ENCODE measurements at places on chromosomes 11 and 22.

DNA sequence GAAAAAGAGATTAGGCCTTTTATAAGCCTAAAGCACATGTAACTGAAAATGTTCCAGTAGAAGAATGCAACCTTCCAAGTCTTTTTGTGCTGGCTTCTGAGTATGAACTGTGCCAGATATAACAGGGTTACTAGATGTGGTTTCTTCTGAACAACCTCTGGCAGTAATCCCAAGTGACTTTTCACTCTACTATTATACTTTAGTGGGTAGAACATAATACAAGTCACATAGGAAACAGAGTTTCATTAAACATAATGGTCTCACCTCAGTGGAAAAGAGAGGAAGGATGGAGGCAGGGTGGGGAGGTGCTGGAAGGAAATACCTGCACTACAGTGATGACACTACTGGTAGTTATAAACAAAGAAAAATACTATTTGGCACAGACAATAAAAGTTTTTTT is 81.3 kb downstream of the PHF21A start:
- no peak for DNase-seq

DNA sequence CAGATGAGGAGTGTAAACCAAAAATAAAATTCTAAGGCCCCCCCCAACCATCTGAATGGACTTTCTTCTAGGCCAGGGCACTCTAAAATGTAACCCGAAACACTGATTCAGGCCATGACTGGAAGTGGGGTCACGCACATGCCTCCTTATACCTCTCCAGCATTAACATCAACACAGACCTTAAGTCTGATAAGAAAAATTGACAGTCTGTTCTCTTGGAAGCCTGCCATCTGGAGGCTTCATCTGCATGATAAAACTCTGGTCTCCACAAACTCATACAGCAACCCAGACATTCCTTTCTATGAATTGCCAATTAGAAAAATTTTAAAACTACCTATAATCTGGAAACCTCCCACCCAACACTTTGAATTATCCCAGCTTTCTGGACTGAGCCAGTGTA is 3.9 kb upstream of the SERGEF start:
- DNase-seq, result no peak

DNA sequence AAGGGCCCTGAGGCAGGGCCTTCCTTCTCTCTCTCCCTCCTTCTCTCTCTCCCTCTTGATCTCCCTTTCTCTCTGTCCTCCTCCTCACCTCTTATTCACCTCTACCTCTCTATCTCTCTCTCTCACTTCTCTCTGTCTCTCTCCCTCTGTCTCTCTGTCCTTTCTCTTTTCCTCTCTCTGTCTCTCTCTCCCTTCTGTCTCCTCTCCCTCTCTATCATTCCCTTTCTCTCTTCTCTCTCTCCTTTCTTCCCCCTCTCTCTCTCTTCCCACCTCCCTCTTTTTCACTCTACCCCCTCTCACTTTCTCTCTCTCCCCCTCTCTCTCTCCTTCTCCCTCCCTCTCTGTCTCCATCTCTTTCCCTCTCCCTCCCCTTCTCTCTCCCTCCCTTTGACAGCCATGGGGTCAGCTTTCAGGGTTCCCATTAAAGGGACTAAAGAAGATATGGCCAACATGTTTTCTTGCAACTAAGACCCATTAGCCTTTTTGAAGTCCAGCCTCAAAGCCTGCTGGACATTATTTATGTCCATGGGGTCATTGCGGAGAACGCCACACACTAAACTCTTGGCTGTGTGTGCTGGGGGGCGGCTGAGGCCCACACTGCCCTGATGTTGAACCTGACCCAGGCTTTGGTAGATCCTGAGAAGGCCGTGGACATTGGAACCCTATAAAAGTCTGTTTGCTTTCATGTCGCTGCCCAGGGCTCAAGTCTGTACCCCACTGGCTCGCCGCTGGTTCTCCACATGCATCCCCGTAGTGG is 15.0 kb downstream of the ANO1 start:
- no peak for DNase-seq

- DNase-seq, result no peak
Measured at GRCh38 chr11:74465291-74465708, 2.0 kb downstream of the KCNE3 start.

- peak; percentile 48 for DNase-seq
Measured at GRCh38 chr11:111540114-111540936, at the start of gene LAYN. Gene LAYN (plus strand): TSS chr11:111540720. CDS start chr11:111540844, 124 bp downstream.

DNA sequence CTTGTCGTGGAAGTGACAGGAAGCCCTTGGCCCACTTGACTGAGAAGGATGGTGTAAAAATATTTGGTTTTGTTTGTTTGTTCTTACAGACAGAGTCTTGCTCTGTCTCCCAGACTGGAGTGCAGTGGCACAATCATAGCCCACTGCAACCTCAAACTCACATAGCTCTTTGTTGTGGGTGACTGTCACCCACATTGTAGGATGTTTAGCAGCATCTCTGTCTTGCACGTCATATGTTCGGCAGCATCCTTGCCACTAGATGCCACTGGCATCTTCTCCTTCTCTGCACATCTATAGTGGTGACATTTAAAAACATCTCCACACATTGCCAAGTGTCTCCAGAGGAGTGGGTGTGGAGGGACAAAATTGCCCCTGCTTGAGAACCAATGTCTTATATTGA is 56.8 kb downstream of the PRR5L start:
- peak; percentile 72 for DNase-seq

DNA sequence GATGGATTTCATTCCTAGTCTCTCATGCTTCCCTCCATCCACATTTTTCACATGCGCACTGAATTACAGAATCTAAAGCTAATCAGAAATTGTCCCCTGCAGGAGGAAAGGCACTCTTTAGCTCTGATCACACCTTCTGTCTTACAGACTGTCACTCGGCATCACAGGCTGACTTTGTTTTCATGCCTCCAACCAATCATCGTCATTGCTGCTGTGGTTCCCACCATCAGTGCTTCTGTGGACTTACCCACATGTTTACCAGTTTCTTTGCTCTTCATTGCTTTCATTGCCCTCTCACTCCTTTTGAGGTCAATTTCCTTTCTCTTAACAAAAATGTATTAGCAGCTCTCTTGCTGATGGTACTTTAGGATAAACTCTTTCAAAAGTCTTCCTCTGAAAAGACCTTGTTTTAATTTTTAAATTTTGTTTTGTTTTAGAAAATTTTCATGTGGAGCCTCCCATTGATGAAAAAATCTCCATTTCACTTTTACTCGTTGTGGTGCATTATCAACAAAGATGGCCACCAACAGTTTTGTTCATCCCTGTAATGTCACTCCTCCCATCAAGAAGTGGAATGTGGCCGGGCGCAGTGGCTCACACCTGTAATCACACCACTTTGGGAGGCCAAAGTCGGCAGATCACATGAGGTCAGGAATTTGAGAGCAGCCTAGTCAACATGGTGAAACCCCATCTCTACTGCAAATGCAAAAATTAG is 20.2 kb upstream of the TREH start:
- peak; percentile 81 for DNase-seq

DNA sequence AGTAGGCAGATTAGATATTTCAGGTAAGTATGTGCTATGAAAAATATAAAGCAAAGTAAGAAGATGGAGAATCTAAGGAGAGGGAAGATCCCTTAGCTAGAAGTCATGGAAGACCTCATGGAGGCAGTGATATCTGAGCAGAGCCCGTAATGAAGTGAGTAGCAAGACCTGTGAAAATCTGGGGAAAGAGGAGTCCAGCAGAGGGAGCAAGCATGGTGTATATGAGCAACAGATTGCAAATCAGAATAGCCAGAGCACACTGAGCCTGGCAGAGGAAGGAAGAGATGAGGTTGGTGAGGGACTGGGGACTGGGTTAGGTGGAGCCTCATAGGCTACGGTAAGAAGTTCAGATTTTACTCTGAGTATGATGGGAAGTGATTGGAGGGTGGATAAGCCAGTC is 9.4 kb downstream of the LHFPL7 start:
- DNase-seq, result no peak

- DNase-seq, result no peak
Measured at GRCh38 chr11:120546312-120547205, 35.0 kb downstream of the GRIK4 start.

GRCh38 chr11:118615976-118616371 is 8.6 kb downstream of the PHLDB1 start:
- no peak for DNase-seq

DNA sequence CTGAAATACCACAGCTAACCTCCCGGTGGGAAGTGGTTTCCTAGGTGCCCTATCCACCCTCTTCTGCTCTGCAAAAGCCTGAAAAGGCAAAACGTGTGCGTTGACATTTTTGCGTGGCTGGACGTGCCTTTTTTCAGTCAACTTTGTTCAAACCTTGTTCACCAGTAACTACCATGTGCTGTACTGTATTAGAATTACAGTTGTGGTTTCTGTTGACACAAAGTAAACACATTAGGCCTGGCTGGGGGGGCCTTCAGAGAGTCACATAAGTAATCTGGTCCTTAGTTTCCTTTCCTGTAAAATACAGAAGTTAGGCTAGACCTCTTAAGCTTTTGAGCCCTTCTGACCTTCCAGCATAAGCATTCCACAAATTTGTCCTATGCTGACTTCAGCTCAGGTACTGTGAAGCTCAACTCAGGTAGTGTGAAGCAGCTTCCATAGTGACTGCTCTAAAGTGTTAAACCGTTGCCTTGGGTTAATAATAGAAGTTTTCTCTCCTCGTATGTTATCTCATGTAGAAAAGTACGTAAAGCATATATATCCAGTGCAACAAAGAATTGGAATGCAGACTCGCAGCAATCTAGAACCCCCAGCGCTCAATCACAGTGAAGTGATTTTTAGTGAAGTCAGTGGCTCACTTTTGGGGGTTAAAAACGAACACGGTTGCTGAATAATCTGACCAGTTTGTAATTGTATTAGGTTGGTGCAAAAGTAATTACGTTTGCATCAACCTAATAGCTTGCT is 1.8 kb downstream of the EWSR1 start:
- no peak for DNase-seq

- DNase-seq, result peak; percentile 32
Measured at GRCh38 chr11:95152876-95153856, 63.5 kb downstream of the ENDOD1 start.

- no peak for DNase-seq
Measured at GRCh38 chr11:10387206-10388083, 67.6 kb upstream of the AMPD3 start.

- no peak for DNase-seq
Measured at GRCh38 chr11:67612751-67613150, 6.0 kb downstream of the NDUFV1 start.

GRCh38 chr22:35170716-35171697 is 86.3 kb upstream of the HMGXB4 start:
- no peak for DNase-seq

- no peak for DNase-seq
Measured at GRCh38 chr11:91373497-91373896, 851.1 kb upstream of the FAT3 start.

GRCh38 chr22:36700711-36701670 is 2.6 kb downstream of the CACNG2 start:
- DNase-seq, result no peak

DNA sequence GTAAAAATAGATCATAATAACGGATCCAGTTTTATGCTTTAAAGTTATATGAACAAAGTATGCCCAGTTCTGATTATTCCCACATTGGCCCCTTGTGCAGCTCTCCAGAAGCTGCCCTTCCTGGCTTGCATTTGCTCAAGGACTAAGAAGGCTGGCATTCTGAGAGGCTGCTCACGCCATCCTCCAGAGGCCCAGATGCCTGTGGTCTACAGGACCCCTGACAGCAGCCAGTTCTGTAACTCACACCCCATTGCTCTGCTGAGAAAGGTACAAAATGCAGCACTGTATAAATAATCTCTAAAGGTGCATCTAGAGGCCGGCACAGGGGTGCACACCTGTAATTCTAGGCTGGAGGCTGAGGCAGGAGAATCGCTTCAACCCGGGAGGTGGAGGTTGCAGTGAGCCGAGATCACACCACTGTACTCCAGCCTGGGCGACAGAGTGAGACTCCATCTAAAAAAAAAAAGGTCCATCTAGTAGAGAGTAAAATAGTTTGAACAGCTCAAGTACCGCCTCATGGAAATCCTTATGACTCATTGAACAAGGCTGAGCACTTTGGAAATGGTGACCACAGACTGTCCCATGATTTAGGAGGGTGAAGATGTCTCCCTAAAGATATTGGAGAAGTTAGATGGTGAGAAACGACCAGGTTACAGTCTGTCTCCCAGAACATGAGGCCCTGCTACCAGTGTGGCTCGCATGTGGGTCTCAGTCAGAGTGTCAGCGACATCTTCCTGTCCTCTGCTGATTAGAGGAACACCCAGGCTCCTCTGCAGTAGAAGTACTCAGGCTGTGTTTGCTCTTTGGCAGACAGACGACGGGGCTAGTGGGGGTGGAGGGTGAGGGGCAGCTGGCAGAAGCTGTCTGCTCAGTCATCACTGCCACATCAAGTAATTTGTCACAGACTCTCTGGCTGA is 56.3 kb downstream of the KREMEN1 start:
- no peak for DNase-seq

GRCh38 chr11:65316227-65317024 is 1.8 kb downstream of the CDC42EP2 start:
- no peak for DNase-seq

DNA sequence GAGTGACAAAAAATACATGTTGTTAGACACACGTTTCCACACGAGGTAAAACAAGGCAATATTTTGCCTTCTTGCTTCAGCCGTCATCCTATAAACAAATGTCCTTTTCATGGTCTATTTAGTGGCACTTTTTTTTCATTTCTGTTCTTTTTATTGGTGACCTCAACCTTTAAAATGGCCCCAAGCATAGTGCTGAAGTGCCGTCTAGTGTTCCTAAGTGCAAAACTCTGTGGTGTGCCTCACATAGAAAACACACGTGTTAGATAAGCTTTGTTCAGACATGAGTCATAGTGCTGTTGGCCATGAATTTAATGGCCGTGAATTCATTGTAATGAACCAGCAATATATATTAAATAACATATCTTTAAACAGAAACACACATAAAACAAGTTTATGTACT is 15.6 kb downstream of the OVCH2 start:
- no peak for DNase-seq

DNA sequence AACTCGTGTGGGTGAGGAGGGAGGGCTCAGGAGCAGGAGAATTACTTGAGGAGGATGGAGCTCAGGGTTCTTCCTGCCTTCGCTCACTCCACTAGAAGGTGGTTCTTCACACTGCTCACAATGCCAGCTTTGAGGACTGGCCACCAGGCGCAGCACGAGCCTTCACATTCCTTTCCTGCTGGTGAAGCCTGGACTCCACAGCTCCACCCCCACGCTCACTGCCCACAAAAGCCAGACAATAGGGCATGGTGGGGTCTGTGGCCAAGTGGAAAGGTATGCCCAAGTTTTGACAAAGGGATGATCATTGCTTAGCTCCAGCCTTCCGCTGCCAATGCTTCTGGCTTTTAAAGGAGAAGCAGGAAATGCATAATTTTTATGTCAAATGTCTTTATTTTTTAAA is 58.0 kb upstream of the FADD start:
- DNase-seq, result no peak

- no peak for DNase-seq
Measured at GRCh38 chr11:91293119-91293518, 931.5 kb upstream of the FAT3 start.

GRCh38 chr11:34926831-34927132 is 10.4 kb downstream of the PDHX start:
- DNase-seq, result no peak

GRCh38 chr11:73553266-73553665 is 44.6 kb downstream of the FAM168A start:
- no peak for DNase-seq
